Tibial nerve (tissue), 4 donors: ENCODE measurements at places on chromosomes 4 and X.
A peak's percentile ranks its signal among the peaks of the same experiment; 100 is the strongest.

DNA sequence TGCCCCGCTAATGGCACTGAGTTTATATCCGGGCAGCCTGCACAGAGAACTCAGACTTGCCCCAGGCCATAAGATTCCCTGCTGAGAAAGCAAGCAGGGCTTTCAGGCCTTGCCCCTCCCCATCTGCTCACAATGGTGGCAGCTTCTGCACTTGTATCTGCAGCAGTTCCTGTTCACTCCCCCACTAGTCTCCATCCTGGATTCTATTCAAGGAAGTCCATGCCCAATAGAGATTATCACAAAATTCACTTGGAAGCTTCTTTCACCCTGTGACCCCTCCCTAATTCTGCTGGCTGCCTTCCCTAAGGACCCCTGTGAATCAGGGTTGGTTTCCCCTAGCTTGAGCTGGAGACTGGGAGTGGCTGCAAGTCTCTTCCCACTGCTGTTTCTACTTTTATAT is 34.5 kb upstream of the UCP1 start:
- no peak for DNase-seq

- no peak for DNase-seq
Measured at GRCh38 chr4:135365065-135365464, 1163.5 kb upstream of the PABPC4L start.

- DNase-seq, result no peak
Measured at GRCh38 chr4:20026456-20026855, 225.2 kb upstream of the SLIT2 start.

DNA sequence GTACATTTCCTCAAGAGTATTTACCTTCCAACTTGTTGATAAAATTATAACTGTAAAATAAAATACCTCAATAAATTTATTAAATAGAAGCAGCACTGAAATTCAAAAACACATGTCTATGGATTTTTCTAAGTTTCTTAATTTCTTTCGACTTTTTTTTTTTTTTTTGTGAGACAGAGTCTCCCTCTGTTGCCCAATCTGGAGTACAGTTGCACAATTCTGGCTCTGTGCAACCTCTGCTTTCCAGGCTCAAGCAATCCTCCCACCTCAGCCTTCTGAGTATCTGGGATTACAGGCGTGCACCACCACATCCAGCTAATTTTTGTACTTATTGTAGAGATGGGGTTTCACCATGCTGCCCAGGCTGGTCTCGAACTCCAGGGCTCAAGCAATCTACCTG is 79.8 kb downstream of the IQCM start:
- DNase-seq, result peak; percentile 16

DNA sequence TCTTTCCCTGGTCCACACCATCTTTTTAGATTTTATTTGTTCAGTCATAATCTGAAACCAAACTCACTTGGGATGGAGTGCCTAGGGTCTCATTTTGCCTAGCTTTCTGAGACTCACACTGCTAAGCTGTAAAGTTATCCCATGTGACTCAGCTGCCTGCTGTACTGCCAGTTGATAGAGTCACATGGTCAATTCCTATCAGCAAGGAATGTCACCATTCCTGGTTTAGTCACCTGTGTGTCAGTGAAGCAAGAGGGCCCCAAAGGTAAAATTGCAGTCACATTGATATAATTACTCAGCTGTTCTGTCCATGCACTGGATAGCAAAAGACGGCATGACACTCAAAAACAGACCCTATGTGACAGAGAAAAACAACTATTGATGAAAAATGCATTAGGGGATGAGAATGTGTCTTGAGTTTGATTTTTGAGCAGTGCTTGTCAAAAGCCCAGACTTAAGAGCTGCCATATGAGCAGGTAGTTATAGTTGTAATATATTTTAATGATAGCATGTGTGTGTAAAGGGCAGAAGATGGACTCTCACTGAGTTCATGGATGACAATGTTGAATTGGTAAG is 413.2 kb downstream of the PPARGC1A start:
- DNase-seq, result no peak

DNA sequence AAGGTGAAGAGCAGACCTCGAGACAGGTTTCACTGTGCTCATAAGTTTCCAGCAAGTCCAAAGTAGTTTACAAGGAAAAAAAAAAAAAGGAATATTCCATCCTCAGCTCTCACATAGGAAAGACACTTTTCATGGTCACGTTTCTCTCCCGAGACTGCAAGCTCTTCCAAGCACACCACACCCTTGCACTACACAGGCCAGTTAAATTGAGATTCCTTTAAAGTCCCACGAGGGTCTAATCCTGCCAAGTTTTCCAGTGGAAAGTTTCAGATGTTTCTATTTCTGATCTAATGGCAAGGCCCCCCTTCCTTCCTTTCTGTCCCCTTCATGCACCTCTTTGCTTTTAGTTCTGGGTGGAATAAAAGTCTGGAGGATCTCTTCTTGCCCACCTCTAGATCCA is 67.9 kb upstream of the PCDH19 start:
- peak; percentile 48 for DNase-seq

DNA sequence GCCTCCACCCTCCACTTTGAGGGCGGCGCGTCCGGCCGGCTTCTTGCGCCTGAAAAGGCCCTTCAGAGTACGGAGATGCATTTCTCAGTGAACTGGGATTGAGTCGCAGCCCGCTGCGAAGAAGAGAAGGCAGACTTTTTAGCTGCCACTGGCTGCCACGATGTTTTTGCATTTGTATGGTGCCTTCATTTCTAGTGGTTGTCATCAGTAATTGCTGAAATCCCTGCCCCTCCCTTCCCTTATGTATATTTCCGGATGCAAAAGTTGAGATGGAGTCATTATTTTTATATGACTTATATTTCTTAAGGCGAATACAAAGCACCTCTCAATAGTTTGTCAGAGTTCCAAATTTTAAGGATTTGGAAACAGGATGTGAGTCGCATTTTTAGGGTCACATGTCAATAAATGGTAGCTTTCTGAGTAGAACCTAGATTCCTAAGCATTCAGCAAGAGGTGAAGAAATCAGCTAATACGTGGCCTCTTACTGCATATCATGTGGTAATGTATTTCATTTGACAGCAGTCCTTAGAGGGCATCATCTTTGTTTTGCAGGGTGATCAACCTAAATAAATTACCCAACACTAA is 658 bp downstream of the ATP6AP2 start:
- DNase-seq, result no peak

GRCh38 chr4:186227221-186227620 is at the start of gene KLKB1:
KLKB1 (plus strand) TSS chr4:186227507; CDS start chr4:186228196, 689 bp downstream.
- DNase-seq, result no peak

- DNase-seq, result no peak
Measured at GRCh38 chr4:78689261-78689660, 86.9 kb upstream of the BMP2K start.

GRCh38 chr4:120354381-120354780 is 287.7 kb upstream of the MAD2L1 start:
- DNase-seq, result no peak

GRCh38 chr4:68372588-68372987 is 22.7 kb upstream of the YTHDC1 start:
- DNase-seq, result no peak

GRCh38 chrX:78514852-78515251 is 144.3 kb downstream of the RTL3 start:
- no peak for DNase-seq

DNA sequence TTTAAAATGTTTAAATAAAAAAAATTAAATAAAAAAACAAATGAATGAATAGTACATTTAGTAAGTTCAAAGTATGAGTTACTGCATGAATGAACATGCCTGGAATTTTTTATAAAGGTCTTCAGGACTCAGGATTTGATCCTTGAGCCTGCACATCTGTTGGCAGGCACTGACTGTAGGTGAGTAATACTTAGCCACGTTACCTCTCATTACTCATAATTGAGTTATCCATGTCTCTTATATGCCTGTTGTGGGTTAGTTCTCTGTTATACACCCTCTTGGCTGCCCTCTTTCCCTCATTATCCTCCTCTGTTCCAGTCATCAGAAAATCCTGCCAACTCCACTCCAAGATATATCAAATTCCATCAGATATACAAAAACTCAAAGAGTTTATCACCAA is 276.0 kb downstream of the FBXW7 start:
- no peak for DNase-seq

DNA sequence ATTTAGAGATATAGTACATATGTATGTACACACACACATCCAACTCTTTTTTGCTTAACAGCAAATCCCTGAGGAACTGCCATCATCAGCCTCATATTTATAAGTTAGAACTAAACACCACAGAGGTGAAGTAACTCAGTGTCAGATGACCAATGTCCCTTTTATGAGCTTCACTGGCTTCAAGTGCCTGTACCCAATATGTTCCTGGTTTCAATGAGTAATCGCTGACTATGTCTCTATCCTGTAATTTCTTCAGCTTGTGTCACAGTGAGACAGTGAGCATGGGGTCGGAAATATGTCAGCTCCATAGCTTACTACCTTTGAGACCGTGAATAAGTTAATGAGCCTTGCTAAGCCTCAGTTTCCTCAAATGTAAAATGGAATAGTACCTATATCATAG is 136.2 kb upstream of the RASGEF1B start:
- DNase-seq, result no peak

DNA sequence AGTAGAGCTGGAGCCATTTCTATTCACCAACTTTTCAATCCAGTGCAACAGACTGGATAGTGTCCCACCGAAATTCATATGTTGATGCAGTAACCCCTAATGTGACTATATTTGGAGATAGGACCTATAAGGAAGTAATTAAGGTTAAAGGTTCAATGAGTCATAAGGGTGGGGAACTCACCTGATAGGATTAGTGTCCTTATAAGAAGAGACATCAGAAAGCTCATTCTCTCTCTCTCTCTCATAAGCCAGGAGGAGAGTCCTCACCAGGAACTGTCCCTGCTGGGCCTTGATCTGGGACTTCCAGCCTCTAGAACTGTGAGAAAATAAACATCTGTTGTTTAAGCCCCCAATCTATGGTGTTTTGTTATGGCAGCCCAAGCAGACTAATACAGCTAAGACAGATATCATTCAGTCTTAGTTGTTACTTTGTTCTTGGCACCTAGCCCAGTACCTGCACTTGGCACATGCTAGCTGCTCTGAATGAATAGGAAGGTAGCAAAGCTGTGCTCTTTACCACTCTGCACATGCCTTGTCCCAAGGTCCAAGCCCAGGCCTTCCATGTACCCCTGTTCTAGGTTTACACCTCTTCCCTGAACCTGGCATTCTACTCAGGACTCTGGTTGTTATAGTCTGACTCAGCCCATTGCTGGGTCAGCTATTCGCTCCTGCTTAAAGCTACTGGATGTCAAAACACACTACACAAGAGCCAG is 19.2 kb upstream of the BRS3 start:
- no peak for DNase-seq

GRCh38 chrX:102995316-102995715 is 58.2 kb downstream of the RAB40AL start:
- no peak for DNase-seq

- DNase-seq, result no peak
Measured at GRCh38 chr4:17285747-17286146, 226.1 kb downstream of the QDPR start.

DNA sequence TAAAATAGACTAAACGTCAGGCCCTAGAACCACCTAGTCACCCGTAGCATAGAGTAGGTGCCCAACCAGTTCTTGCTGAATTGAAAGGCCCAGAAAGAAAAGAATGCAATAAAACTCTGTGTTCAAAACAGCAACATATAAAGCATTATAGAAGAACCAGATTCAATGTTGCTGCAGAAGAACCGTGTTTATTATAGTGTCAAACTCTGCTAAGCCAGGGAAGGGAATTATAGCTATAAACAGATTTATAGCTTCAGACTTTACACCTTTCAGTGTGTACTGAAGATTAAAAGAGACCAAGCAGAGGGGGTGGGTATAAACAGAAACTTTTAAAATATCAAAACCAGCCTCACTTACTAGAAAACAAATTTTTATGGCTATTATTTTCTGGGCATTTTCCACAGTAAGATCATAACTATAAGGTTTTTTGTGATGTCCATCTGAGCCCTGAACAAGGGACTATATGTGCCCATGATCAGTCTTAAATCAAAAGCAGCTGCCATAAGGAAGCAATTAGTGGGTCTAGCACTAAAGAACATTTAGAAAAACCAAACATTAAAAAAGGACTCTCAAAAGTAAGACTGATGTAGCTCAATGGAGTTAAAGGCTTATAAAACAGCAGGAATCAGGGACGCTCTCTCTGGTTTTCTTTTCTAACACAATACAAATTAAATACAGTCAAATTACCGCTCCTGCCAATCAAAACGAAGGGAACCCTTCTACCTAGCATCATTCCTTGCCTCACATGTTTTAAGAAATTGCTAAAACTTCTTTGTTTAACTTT is 219.7 kb upstream of the ETNPPL start:
- DNase-seq, result no peak

- DNase-seq, result no peak
Measured at GRCh38 chr4:3372264-3372932, 69.4 kb upstream of the HGFAC start.

GRCh38 chr4:57405359-57405758 is 295.2 kb upstream of the IGFBP7 start:
- DNase-seq, result no peak

DNA sequence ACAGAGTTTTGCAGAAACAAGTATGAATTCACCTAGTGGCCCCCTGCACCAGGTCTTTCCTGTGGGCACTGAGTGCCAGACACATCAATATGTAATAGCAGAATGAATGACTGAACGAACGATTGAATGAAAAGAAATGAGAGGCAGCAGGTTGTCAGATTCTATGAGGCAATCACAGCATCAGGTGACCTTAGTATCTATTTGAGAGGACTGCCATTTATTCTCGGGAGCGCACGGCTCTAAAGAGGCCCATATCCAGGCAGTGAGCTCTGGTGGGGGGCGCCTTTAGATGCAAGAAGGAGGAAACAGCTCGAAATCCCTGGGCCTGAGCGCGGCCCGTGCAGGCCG is 528 bp upstream of the SLC25A4 start:
- no peak for DNase-seq

DNA sequence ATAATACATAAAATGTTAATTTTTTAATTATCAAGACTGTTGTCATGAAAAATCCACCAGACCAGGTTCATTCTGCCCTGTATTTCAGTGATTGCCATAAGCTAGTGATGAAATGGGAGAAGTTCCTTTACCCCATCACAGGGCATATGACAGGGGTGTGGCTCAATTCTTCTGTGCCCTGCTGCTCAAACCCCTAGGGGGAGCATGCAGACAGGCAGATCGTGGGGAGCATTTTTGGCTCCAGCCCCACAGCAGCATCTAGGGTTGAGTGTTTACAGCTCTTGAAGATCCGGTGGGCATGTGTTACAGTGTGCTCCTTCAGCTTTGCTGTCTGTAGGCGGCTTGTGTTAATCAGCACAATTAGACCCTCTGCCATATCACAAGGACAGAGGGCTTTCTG is 700.7 kb downstream of the PCDH18 start:
- DNase-seq, result no peak

DNA sequence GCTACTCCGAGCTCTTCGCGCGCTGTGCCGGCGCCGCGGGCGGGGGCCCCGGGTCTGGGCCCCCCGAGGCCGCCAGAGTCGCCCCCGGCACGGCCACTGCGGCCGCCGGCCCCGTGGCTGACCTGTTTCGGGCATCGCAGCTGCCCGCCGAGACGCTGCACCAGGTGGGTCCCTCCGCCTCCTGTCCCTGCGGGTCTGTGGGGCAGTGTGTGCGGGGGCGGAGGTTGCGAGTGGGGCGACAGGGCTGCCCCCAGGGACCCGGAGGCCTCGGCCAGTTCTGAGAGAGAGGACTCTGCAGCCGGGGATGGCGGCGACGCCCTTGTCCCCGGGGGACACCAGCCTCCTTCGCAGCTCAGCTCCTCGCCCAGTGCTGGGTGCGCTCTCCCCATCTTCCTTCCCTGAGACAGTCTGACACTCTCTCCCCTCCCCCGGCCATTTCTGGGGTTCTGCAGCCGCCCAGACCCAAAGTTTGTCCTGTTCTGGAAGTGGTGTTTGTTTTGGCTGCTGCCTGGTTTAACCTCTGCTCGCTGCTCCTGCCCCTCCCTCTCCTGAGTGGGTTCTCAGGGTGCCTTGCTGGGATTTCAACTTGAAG is 609 bp downstream of the REPS2 start:
- DNase-seq, result no peak
